ENCODE measurements at places on chromosomes 2 and 18.

DNA sequence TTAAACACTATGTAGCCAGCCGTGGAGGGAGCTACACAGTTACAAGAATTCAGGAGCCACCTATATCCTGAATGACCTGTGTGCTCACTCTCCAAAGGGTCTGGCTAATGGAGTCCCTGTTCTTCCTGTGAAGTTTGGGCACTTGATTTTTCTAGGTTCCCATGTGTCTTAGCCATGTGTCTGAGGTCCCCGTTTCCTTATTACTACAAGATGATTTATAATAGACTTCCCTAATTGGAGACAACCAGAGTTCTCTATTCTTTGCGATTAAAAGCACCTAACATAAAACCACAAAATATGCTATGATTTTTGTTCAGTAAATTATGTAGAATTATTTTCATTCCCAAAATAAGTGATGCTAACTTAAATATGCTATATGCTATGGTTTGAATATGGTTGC is 83.4 kb downstream of the PDK1 start:
- no peak for DNase-seq

- no peak for DNase-seq
These were observed 621 bp upstream of the KCNS3 start for GRCh38 chr2:17877811-17878280.

DNA sequence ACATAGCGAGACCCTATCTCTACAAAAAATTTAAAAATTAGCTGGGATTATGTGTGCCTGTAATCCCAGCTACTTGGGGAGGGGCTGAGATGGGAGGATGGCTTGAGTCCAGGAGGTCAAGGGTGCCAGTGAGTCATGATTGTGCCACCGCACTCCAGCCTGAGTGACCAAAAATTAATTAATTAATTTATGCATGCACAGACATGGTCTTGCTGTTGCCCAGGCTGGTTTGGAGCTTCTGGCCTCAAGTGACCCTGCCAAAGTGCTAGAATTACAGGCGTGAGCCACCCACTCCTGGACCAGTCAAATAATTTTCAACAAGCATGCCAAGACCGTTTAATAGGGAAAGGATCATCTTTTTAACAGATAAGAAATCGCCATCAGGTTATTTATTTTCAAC is 57.7 kb upstream of the TFCP2L1 start:
- DNase-seq: no peak

GRCh38 chr18:12766986-12767433 is 64.2 kb downstream of the PSMG2 start:
- DNase-seq: no peak

DNA sequence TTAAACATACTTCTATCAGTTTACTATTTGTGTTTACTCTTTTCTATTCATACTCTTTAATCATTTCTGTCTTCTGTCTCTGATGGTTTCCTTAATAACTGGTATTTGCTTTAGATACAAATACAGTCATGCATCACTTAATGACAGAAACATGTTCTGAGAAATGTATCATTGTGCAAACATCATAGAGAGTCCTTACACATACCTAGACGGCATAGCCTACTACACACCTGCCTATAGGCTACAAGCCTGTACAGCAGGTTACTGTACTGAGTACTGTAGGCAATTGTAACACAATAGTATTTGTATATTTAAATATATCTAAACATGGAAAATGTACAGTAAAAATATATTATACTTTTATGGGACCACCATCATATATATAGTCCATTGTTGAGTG is 36.3 kb downstream of the VSNL1 start:
- no peak for DNase-seq

DNA sequence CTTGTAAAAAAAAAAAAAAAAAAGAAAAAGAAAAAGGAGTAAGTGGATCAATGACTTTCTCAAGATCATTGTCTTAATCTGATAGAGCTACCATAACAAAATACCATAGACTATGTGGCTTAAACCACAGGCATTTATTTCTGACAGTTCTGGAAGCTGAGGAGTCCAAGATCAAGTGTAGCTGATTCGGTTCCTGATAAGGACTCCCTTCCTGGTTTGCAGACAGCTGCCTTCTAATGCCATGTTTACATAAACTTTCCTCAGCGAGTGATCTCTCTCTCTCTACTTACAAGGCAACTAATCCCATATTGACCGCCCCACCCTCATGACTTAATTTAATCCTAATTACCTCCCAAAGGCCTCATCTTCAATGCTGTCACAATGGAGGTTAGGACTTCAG is 36.5 kb upstream of the SIX2 start:
- no peak for DNase-seq

- DNase-seq: no peak
These were observed 112.7 kb downstream of the XRCC5 start for GRCh38 chr2:216221811-216222210.

GRCh38 chr2:200470230-200470629 is 39.6 kb downstream of the KCTD18 start:
- no peak for DNase-seq

- no peak for DNase-seq
These were observed 15.9 kb downstream of the SCG2 start for GRCh38 chr2:223586261-223586660.

GRCh38 chr18:40152859-40153258 is 1802.2 kb upstream of the PIK3C3 start:
- no peak for DNase-seq

DNA sequence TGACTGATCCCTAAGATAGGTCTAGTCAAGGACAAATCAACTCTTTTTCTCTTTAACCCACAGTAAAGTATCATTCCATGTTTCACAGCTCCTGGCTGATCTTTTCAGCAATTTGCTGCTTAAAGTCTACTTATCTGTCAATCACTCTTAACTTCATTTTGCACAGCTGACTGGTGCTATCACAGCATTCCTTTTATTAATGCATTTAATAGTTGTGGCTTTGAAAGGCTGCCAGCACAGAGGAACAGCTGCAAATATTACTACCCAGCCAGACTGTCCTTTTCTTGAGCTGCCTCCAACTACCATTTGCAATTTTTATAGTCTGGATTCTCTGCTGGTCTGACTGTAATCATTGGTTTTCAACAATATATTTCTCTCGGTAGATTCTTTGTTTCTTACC is 303.5 kb downstream of the STK39 start:
- DNase-seq: no peak

DNA sequence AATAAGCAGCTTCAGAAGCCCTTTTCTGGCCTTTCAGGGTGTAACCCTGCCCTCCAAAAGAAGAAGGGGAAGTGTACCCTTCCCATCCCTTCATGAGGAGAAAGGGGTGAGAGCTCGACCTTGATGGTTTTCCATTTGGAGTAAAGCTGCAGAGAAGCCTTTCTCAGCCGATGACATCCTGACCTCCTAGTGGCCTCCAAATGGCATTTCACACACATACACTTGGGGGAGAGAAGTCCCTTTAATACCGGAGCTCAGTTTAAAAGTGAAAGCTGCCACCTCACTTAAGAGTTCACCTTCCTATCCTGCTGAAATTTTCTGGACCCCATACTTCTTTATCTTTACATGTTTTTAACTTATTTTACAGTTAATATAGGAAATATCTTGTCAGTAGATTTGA is 716.7 kb downstream of the DCDC2C start:
- DNase-seq: no peak

DNA sequence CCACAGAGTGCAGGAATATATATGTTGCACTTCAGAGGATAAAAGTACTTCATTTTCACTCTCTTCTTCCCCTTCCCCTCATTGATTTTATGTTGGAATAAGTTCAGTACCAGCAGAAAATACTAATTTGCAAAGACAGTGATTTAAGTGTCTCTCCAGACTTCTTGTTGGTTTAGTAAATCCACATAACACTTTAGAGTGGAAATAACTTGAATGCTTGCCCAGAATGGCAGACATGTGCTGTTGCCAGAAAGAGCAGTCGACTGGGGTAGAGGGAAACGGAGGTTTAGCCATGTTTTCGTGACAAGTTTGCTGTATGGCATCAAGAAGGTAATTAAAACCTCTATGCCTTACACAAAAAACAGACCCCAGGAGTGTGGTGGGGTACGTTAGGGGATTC is 246.0 kb upstream of the CXCR4 start:
- DNase-seq: no peak

DNA sequence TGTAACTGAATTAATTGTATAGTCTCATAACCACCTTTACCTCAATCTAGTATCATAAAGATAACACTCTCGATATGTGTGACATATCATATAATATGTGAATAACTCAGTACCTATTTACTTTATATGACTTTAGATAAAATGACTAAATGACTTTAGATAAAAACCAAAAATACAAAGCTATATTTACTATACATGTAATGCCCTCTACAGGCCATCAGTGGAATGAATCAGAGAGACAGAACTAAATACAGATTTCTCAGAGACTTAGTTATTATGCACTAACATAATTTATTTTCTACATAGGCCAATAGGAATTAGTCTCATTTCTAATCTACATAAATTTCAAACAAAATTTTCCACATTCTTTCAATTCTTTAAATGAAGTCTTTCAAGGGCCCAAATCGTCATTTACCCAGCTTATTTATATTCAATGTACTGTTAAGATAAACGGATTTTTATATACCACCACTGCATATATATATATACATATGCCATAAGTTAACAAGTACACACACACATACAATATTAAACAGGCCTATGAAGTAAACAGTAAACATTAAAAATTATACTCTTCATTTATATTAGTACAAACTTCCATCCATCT is 219.9 kb downstream of the EXOC6B start:
- no peak for DNase-seq

- no peak for DNase-seq
These were observed 665 bp upstream of the CACNB4 start for GRCh38 chr2:152099367-152100050.

DNA sequence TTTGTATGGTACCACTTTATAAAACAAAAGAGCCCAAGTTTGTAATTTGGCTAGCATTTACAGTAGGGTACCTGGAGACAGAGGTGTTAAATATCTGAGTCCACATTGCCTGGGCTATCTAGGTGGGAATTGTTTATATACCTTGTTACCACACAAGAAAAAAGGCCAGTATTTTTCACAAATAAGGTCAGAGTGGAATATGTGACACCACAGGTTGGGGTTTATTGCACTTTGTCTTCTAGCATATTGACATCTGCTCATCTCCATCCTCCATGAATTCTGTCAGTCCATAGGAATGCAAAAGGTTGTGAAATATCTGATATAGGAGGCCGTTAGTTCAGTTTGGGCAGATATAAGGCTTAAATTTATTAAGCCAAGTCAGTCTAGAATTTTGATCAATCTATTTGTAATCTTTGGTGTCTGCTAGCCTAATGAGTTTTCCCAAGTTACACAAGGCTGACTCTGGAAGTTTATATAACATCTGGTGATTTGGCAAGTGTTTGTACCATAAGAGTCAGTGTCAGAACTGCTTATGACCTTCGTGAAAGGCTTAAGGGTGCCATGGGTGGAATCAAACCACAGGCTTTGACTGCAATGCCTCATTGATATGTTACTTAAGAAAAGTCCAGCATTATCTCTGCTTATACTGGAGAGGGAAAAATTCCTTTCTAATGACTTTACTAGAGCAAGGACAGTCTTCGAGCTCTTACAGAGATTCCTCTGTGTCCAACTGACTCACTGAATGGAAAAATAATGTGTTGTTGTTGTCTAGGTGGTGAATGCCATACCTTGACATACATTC is 11.3 kb upstream of the DPP4 start:
- no peak for DNase-seq

DNA sequence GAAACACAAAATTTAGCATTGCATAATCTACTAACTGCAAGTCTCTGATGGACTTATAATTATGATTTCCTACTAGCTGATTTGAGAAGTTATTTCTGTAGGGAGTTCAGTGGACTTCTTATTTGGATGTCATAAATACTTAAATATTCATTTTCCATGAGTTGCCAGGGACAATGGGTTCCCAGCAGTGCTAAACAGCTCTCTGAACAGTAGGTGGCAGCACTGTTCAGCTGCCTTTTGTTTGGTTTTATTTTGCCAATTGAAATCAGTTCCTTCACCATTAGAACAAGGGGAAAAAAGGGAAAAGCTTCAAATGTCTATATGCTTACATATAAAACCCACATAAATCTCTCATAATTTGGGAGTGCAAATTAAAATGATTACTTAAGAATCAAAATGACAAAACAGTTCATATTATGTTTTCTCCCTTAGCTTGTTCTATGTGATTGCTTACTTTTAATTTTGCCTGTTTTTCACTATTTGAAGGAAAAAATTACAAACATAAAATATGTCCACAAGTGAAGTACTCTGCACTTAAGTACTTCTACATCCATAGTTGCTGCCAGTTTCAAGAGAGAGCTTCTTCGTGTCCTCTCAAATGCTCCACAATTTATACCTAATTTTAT is 898.9 kb downstream of the CPS1 start:
- DNase-seq: no peak

DNA sequence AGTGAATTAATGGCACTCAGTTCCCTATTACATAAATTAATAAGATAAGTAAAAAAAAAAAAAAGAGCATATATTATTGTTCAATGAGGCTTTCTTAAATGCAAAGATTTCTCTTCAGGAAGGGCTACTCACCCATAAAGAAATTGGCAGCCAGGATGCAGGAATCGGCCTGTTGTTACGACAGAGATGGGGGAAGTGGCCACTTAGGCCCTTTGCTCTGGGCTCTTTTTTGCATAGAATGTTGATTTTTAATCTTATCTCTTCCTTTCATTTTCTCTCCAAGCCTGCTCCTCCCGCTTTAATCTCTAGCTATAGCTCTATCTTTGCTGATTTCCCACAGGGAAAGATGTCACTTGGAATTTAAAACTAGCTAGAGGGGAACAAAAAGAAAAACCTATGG is 391.8 kb upstream of the CRIM1 start:
- no peak for DNase-seq

DNA sequence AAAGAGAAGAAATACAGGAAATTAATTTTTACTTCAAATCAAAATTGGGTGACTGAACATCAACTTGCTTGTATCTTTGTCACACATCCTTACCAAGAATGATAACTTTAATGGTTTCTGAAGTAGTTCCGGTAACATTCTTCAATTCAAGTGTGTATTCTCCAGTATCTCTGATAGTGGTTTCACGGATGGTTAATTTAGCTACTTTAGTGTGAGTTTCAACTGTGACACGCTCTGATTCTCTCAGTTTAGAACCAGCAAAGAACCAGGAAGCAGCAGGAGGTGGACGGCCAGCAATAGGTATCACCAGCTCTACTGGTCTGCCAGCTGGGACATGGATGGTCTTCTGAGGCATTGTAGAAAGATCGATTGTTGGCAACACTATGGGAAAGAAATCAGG is 62.3 kb downstream of the PLEKHA3 start:
- no peak for DNase-seq

DNA sequence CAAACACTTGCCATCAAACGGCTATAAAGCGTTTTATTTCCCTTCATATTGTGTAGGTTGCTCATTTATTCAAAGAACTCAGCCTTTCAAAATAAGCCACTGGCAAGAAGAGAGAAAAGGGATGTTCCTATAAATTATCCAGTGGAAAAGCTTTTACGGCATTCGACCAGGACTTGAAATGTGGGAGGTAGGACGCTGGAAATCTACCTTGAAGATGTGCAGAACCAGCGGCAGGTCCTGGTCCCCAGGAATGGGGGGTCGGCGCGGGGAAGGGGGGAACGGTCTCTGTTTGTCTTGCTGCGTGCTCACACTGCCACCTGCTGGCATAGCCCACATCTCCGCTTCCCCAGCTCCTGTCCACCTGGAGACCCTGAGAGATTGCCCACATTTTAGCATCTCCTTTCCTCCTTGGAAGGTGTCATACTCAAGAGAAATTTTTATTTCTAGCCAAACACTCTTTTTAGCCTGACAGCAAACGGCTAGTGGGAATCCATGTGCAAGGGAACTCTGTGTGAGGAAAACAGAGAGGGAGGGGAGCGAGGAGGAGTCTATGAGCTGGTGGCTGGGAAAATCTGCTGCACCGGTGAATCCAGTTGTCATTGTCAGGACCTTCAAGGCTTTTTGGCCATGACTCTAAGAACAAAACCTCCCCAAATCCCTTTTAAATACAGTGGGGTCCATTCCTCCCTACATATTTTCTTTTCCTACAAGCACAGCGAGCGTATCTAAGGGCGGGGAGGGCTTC is 349.0 kb upstream of the PKDCC start:
- DNase-seq: no peak

Measured in stimulated activated CD4-positive, alpha-beta T cell treated with anti-CD3 and anti-CD28 coated beads, Interleukin-1b, Interleukin-23, amount 100 ng/mL, for 4 hours (primary cell).